Non-pigmented ciliary epithelial cell (primary cell): ENCODE measurements at places on chromosomes 16 and 17.

DNA sequence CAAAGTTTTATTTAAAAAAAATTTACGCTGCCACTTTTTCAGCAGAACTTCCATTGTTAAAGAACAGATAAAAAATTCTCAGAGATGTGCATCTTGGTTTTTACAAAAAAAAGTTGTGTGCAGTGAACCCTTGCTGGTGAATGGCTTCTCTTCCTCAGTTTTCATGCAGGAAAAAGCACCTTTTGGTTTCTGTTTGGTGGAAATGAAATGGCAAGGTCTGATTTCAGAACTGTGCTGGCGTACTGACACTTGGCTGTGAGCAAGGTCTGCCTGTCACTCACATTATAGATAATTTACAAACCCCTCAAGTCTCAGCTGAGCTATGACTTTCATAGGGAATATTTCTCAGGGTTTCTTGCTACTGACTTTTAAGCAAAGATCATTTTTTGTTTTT, 5.7 kb upstream of the SALL1 start:
- no peak for DNase-seq

GRCh38 chr17:8147805-8148404, 4.3 kb downstream of the PER1 start:
- DNase-seq = no peak

DNA sequence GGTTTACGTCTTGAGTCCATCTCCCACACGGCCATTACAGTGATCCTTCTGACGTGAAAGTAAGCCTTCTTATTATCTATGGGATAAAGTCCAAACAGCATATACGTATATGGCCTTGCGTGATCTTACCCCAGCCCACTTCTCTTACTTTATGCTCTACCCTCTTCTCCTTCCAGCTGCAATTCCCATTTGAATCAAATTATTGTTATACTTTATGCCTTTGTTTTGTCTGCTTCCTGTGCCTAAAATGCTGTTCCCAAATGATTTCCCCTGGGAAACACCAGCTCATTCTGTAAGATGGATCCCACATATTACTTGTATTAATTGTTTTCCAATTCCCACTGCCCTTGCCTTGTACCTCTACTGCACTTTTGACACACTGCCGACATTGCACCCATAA, 11.2 kb downstream of the UQCRC2 start:
- DNase-seq = no peak

DNA sequence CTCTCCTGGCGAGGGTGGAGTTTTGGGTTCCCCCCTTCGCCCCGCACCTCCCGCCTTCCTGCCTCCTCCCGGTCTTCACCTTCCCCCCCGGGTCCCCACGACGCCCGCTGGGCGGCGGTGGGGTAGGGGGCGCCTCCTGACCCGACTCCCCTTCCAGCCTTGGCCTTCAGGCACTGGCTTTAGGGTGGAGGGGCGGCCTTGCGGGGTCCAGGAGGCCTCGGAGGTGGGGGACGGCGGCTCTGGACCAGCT, 2.4 kb downstream of the SLC16A3 start:
- no peak for DNase-seq

DNA sequence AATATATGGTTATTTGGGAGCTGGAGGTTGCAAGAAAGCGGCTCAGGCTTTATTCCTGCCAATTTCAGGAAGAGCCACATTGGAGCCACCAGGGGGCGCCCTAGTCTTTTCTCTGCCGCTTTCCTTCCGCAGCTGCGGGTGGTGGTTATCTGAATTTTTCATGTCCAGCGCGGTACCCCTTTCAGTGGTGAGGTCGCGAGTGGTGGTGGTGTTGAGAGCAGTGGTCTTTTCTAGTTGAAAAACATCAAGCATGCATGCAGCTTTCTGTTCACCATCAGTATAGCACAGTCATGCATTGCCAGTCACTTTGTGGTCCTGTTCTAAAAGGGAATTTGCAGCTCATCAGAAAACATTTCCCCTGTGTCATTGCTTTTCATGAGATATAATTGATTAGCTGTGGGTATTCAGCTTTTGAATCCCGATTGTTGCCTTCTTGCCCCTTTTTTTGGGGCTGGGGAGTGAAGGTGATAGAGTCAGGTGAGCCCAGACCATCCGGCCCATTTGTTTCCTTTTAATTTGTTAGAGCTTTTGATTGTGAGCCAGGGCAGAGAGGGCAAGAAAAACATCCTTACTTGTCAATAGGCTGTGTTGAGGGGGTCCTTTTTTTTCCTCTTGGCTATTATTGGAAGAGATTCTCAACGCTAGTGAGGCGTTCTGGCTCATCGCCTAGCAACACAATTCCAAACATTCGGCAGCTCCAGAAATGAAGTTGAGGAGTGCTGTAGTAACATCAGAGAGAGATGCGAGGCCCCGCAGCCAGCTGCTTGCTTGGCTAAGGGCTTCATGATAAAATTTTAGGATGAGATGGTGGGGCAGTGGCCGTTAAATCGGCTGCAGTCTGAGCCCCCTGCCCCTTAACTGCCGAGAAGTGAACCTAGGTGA, 119.0 kb downstream of the SNX29 start:
- DNase-seq = no peak

- DNase-seq = no peak
These were observed 23.6 kb downstream of the IGSF6 start for GRCh38 chr16:21628772-21629171.

DNA sequence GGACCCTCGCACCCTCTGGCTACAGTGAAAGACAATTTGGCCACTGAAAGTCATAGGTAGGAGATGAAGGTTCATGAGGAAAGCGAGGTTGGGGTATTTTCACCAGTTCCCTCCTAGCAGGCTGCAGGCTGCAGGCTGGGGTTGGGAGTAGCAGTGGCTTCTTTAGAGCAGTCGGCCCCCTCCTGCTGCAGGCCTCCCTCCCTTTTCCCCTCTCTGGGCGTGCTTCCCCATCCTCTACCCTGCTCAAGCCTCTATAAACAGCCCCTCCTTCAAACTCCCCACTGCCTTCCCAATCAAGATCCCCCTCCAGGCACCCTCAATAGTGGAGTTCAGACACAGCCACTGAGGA, 41.8 kb downstream of the GAS7 start:
- no peak for DNase-seq

- DNase-seq = no peak
These were observed 19.9 kb upstream of the COL1A1 start for GRCh38 chr17:50221266-50221863.

DNA sequence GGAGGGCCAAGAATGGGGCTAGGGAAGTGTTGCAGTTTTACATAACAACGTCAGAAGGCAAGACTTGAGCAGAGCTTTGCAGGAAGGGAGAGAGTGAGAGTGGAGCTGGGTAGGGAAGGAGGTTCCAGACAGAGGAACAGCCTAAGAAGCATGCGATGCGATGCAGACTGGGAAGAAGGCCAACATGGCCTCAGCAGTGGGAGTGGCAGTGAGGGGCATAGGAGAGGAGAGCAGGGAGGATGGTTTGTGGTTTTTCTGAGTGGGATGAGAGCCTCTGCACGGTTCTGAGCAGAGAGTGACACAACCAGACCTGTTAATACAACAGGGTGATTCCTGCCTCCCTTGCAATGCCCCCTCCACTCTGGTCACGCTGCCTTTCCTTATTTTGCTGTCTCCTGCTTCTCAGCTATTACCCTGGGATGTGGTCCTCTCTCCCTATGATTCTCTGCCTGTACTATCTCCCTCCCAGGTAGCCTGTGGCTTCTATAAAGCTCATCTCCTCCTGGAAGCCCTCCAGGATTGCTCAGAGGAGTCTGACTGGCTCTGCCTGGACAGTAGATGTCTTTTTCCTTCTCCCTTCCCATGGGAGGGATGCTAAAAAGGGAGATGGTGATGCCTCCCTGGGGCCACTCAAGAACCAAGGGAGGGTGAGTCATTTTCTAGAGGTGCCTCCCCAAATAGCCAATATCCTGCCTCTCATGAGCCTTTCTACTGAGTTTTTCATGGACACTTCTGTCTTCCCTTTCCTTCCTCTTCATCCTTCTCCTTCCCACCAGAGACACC, 38.7 kb upstream of the NGFR start:
- DNase-seq = peak; percentile 32

DNA sequence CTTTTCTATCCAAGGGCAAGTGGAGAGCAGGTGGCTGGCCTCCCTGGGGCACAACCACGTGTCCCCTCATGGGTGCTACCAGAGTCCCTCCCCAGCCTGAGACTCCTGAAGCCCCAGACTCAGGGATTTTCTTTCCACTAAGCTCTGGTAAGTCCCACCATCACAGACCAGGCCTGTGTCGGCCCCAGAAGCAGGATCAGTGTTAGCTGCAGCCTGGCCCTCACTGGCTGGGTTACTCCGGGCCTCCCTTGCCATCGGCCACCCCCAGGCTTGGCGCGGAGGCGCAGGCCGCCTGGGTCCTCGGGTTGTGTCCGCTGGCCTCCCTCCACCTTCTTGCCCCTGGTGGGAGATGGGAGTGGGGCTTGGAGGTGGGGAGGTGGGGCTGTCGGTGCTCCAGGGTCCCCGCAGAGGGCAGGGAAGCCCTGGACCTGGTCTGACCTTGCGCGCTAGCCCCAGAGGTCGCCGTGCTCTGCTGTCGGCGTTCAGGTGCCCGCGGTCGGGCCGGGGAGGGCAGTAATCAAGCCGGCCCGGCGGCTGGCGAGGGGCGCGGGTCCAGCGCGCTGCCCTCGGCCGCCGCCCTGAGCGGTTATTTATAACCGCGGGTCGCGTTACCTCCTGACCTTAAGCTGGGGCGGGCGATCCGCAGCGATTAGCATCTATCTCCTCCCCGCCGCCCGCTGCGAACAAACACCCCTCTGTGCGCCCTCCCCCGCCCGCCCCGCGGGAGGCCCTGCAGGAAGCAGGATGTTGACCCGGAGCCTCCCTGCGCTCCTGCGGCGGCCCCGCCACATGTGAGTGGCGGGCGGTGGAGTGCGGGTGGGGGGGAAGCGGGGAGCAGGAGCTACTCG, 78.1 kb upstream of the TOB1 start:
- DNase-seq = no peak

- no peak for DNase-seq
These were observed 949.7 kb upstream of the RBFOX1 start for GRCh38 chr16:6382924-6383459.

GRCh38 chr16:84754956-84755672, 55.3 kb downstream of the USP10 start:
- no peak for DNase-seq

DNA sequence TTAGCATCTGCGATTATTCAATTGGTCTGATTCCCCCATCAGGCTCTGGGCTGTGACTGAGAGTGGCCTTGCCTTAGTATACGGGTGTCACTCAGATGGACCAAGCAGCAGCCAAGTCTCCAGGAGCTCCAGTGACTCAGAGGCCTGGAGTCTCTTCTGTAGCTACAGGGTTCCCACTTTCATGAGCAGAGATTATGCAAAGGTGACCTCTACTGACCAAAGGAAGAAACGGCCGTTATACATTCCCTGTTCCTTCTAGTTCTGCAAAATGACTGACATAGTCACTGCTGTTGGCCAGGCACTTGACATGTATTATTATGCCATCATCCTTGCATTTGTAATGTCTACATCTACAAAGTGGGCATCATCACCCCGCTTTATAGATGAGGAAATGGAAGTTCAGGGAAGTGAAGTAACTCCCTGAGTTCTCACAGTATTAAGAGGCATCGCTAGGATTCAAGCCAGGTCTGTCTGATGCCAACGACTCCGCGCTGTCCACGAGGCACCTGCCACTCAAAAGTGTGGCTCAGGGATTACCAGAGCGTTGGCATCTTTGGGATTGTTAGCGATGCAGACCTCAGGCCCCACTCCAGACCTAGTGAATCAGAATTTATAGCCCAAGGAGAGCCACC, 23.3 kb downstream of the SLC38A7 start:
- DNase-seq = peak; percentile 70

DNA sequence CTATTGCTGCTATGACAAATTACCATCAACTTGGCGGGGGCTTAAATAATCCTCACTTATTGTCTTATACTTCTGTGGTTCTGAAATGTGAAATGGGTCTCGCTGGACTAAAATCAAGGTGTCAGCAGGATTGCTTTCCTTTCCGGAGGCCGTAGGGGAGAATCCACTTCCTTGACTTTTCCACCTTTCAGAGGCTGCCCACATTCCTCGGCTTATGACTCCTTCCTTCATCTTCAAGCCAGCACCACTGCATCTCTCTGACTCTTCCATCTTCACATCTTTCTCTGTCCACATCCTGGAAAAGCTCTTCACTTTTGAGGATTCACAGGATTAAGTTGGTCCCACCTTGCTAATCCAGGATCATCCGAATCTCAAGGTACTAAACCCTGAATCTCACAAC, 217.8 kb downstream of the GRIN2A start:
- no peak for DNase-seq

GRCh38 chr17:77462090-77462489, 321.3 kb downstream of the SEC14L1 start:
- DNase-seq = no peak

DNA sequence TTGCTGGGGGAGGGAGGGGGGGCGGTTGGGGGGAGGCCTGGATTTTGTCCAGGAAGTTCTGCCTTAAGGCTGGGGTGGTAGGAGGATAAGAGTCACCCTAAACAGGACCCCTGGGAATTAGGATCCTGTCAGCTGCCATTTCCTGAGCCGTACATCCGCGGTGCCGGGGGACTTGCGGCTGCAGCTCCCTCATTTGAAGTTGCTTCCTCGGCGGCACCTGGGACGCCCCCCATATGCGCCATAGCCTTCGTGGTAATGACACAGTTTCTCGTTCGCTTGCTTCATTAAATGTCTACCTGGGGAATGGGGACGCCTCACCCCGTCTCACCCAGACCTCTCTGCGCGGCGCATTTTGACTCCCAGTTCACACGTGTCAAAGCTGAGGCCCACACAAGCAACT, 55.1 kb upstream of the PABPN1L start:
- DNase-seq = no peak

- no peak for DNase-seq
These were observed 559.1 kb upstream of the SALL1 start for GRCh38 chr16:51710186-51710585.

GRCh38 chr16:25771812-25772568, 80.2 kb downstream of the HS3ST4 start:
- DNase-seq = no peak

- DNase-seq = no peak
These were observed 40.6 kb downstream of the CRISPLD2 start for GRCh38 chr16:84860383-84860782.

- no peak for DNase-seq
These were observed 1.0 kb upstream of the RRAD start for GRCh38 chr16:66926171-66926947.

DNA sequence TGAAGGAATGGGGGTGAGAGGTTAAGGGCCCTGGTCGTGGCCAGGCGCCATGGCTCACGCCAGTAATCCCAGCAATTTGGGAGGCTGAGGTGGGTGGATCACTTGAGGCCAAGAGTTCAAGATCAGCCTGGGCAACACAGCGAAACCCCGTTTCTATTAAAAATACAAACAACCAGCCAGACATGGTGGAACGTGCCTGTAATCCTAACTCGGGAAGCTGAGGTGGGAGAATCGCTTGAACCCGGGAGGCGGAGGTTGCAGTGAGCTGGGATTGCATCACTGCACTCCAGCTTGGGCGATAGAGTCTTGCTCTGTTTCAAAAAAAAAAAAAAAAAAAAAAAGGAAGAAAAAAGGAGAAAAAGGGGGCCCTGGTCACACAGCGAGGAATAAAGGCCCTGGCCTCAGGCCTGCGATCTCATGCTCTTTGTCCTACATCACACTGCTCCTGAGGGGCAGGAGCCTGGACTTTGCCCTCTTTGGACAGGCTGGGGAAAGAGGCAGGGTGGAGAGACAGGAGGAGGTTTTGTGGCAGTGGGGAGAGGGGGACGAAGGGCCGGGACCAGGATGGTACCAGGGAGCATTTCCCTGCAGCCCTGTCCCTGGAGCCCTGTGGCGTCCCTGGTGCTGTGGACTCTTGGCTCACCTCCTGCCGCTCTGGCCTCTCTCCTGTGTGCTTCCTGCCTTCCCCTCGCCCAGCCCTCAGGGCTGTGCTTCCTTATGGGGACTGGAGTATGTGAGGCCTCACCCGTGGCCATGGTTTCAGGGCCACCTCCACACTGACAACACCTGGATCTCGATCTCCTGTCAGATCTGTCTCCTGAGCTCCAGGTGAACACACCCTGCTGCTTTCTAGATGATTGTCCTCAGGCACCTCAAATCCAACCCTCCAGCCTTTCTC, 19.7 kb upstream of the SLC25A19 start:
- DNase-seq = no peak
